Amygdala (tissue), 56 donors: ENCODE measurements at places on chromosomes 2 and 18.

DNA sequence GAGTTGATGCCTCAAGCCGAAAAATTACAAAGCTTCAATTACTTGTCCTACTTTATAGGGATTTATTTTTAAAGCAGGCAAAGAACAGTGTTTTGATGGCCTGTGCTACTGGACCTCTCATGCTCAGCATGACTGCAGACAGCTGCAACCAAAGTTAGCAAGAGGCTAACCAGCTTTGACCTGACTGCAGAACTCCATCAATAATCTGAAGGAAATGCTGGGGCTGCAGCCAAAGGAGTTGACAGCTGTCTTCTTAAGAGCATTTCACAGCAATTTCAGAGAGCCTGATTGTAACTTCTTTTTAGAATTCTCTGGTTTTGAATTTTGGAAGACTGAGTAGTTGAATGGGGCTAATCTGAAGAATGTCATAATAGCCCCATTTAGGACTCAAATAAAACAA lies 46.5 kb upstream of the SESTD1 start:
- no peak for DNase-seq

DNA sequence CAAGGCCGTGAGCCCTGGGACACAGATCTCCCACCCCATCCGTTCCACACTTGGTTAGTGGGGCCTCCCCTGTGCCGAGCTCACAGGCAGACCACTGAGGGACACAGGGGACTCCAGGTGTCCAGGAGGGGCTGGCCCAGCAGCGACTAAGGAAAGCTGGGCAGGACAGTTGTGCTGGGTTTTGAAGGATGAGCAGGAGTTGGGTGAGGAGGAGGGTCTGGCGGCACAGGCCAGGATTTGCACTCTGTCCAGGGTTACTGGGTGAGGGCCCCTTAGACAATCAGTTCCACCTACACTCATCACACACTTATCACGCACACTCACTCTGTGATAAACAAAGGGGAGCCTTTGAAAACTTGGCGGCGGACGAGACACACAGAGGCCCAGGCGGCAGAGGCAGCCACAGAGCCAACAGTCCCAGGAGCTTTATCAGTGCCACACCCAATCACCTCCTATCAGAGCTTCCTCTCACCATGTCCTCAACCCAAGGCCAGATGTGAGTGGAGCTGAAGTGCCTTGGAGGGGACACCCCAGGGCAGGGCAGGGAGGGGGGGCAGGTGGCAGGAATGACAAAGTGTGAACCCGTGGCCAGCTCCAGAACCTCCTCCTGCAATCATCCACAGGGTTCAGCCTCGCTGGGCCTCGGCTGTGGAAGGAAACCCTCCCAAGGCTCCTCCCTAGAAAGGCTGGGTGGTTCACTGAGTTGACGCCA lies 26.6 kb downstream of the BIN1 start:
- no peak for DNase-seq

DNA sequence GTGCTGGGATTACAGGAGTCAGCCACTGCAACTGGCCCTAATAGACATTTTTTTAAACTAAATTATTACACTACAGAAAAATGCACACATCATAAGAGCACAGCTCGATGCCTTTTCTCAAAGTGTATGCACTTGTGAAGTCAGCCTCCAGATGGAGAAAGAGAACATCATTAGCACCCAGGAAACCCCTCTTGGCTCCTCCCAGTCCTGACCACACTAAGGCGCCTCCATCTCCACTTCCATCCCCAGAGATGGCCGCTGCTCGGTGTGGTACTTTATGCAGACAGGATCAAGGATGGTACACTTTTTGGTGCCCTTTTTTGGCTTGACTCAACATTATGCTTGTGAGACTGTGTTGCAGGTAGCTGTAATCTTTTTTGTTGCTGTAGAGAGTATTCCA lies 34.8 kb downstream of the RRM2 start:
- no peak for DNase-seq

GRCh38 chr2:169046440-169047151 lies 15.5 kb upstream of the ABCB11 start:
- no peak for DNase-seq

- no peak for DNase-seq
Observed at GRCh38 chr2:54597153-54597848, 126.2 kb upstream of the EML6 start.
